ENCODE measurements at places on chromosomes 2 and 18.
A peak's percentile ranks its signal among the peaks of the same experiment; 100 is the strongest.

- no peak for DNase-seq
- H3K4me3 ChIP-seq: no peak overlapping the region
- H3K27ac ChIP-seq: no peak overlapping the region
- H3K36me3 ChIP-seq: no peaks in the 10 kb centered on the region
- H3K4me1 ChIP-seq: no peaks in the 10 kb centered on the region
- no peaks in the 10 kb centered on the region for H3K27me3 ChIP-seq
These were observed 97.2 kb upstream of the LPIN2 start for GRCh38 chr18:3110034-3110752.

- no peak overlapping the region for H3K4me3 ChIP-seq
These were observed 170.6 kb downstream of the TWIST2 start for GRCh38 chr2:239018271-239019182.

DNA sequence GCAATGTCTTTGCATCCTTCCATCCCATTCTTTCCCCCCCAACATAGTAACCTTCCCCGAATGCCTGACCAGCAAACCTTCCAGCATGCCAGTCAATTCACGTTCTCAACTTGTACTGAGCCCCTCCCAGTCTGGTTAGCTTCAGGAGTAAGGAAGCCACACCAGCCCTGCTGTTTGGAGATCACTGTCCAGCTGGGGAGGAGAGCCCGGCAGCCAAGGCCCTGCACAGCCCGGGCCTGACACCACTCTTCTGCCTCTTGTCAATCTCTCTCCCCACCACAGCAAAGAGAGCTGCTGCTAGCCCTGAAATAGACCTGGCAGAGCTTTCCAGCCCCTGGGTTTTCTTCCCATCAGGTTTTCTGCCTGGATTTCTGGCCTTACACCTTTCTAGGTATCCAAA is 185.8 kb upstream of the ID2 start:
- no peak for DNase-seq
- H3K27ac ChIP-seq: no peak overlapping the region
- peaks cover 18% of the 10 kb centered on the region for H3K4me1 ChIP-seq

- H3K4me1 ChIP-seq: no peaks in the 10 kb centered on the region
- no peak overlapping the region for H3K4me3 ChIP-seq
- peaks cover 5% of the 10 kb centered on the region for H3K27me3 ChIP-seq
- H3K36me3 ChIP-seq: no peaks in the 10 kb centered on the region
These were observed 159.2 kb downstream of the GALNT3 start for GRCh38 chr2:165634855-165635254.

DNA sequence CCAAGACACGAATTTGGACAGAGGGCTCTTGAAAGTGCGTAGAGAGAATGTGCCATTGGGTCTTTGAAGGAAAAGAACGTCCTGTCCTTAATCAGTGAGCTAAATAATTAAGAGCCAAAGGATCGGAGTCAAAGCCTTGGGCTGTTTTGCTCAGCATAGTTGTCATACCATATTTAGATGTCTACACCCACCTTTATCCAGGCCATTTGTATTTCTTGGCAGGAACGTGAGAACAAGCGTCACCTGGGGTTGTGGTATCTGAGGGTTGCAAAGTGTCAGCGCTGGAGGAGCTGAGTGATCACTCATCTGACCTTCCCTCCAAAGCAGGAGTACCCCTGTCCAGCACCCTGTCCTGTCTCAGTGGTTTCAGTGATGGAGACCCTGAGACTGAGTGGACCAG is 4.5 kb downstream of the LPIN1 start:
- no peaks in the 10 kb centered on the region for H3K27me3 ChIP-seq
- H3K4me3 ChIP-seq: peak overlapping the region; percentile 46
- DNase-seq: peak; percentile 74
- H3K36me3 ChIP-seq: peaks cover 9% of the 10 kb centered on the region
- peak overlapping the region; percentile 96 for H3K27ac ChIP-seq
- peaks cover 86% of the 10 kb centered on the region for H3K4me1 ChIP-seq

- H3K27me3 ChIP-seq: no peaks in the 10 kb centered on the region
- no peaks in the 10 kb centered on the region for H3K36me3 ChIP-seq
- no peaks in the 10 kb centered on the region for H3K4me1 ChIP-seq
- no peak for DNase-seq
- H3K4me3 ChIP-seq: no peak overlapping the region
- H3K27ac ChIP-seq: no peak overlapping the region
These were observed 416.4 kb upstream of the HNMT start for GRCh38 chr2:137547842-137548241.

GRCh38 chr2:207375207-207375875 is 154.4 kb upstream of the CREB1 start:
- H3K4me3 ChIP-seq: no peak overlapping the region
- no peaks in the 10 kb centered on the region for H3K4me1 ChIP-seq
- H3K27me3 ChIP-seq: no peaks in the 10 kb centered on the region
- peaks cover 10% of the 10 kb centered on the region for H3K36me3 ChIP-seq
- no peak for DNase-seq

DNA sequence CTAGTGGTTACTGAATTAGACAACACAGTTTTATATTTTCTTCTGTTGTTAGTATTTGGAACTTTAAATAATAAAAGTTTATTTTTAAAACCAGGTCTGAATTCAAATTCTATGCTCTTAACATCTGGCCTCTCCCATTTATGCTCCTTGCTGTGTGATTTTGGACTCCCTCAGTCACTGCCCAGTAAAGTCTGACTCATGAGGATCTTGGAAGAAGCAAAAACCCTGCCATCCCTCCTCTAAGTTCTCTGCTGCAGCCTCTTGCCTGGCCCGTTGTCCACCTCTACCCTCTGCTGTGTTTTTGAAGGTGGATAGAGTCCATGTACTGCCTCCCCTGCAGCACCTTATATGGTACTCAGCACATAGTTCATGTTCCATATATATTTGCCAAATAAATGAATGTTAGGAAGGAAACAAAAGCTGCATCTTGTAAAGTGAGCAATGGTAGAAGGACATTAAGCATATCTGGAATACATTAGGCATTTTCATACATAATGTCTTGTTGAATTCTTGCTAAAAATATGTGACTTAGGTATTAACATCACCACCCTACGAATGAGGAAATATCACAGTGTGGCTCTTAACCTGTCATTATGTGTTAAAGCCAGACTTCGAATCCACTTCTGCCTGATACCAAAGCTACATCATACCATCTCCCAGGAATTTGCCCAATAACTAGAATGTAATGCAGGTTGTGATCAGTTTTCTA is 62.1 kb downstream of the THNSL2 start:
- H3K4me1 ChIP-seq: no peaks in the 10 kb centered on the region
- H3K27me3 ChIP-seq: peaks cover 10% of the 10 kb centered on the region
- H3K36me3 ChIP-seq: no peaks in the 10 kb centered on the region

DNA sequence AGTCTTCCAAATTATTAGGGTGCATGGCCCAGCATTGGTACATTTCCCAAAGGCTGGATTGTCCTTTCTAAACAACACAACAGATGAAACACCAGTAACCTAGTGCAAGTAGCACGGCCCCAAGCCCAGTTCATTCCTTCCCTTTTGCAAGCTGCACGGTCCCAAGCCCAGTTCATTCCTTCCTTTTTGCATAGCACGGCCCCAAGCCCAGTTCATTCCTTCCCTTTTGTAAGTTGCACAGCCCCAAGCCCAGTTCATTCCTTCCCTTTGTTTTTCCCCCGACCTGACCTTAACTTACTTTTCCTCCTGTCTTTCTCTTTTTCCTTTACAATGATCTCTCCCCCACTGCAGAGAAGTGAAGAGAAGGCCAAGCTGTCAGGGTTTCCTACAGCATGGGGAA is 60.9 kb downstream of the C18orf63 start:
- H3K4me1 ChIP-seq: peaks cover 33% of the 10 kb centered on the region
- H3K27ac ChIP-seq: no peak overlapping the region
- no peaks in the 10 kb centered on the region for H3K36me3 ChIP-seq
- peaks cover 7% of the 10 kb centered on the region for H3K27me3 ChIP-seq
- H3K4me3 ChIP-seq: no peak overlapping the region

- H3K36me3 ChIP-seq: no peaks in the 10 kb centered on the region
- H3K27ac ChIP-seq: no peak overlapping the region
- H3K4me1 ChIP-seq: no peaks in the 10 kb centered on the region
These were observed 241.0 kb downstream of the ETAA1 start for GRCh38 chr2:67638146-67638545.

- no peak overlapping the region for H3K27ac ChIP-seq
- peaks cover 26% of the 10 kb centered on the region for H3K27me3 ChIP-seq
- H3K4me3 ChIP-seq: no peak overlapping the region
- DNase-seq: no peak
These were observed 33.1 kb upstream of the HDAC4 start for GRCh38 chr2:239433777-239434403.

DNA sequence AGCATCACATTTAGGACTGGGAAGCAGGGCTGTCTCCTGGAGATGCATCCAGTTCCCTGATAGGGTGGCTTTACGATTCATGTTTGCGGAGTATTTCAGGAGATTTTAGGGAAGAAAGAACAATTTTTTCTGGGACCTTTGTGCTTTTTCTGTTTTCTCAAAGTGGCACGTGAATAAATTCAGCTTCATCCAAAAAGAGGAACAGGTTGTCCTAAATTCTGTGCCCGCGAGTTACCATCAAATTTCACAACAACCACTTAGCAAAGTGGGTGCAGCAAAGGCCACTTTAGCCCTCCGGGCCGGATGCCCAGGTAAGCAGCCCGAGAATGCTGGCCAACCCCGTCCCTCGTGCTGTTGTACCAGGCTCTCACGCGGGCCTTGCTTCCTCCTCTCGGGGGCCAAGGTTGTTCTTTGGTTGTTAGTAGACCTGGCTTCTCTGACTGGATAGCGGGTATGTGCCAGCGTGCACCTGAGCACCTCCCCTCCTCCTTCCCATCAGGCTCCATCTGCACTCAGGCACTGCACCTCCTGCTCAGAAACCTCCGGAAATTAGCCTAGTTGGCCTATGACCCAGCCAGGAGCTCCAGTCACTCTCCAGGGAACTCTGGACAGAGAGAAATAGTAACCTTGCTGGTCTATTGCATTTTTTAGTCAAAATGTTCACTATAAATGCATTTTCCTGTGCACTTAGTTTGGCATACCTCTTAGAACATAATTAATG is 83.0 kb downstream of the CMPK2 start:
- no peak overlapping the region for H3K4me3 ChIP-seq
- H3K4me1 ChIP-seq: peaks cover 6% of the 10 kb centered on the region
- DNase-seq: no peak

- H3K36me3 ChIP-seq: no peaks in the 10 kb centered on the region
- no peaks in the 10 kb centered on the region for H3K4me1 ChIP-seq
- H3K27ac ChIP-seq: no peak overlapping the region
- H3K4me3 ChIP-seq: no peak overlapping the region
- DNase-seq: no peak
These were observed 601.0 kb downstream of the SLC4A3 start for GRCh38 chr2:220228310-220229006.

DNA sequence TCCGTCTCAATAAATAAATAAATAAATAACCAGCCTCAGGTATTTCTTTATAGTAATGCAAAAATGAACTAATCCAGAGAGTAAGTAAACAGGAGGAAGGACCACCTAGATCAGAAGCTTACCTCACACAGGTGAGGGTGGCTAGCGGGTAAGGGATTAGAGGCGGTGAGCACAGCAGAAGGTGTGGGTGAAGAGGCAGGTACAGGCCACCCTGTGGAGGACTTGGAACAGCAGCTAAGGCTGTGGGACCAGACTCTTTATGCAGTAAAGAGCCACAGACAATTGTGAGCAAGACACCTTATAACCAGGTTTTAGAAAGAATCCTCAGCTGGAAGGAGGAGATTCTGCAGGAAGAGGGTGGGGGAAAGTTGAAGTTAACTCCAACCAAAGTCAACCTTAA is 34.2 kb upstream of the TTR start:
- H3K4me3 ChIP-seq: no peak overlapping the region
- no peak for DNase-seq
- no peak overlapping the region for H3K27ac ChIP-seq

DNA sequence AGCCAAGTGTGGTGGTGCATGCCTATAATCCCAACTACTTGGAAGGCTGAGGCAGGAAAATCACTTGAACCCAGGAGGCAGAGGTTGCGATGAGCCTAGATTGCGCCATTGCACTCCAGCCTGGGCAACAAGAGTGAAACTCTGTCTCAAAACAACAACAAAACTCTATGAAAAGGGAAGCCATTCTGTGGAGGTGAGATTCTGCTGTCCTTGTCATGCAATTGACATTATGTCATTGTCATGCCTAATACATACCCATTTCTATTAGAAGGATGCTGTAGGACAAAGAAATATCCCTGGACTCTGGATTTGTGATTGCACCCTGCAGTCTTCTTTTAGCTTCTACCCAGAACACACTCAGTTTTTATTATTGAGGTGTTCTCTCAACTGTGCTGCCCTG is 8.6 kb downstream of the RASGRP3 start:
- no peak overlapping the region for H3K4me3 ChIP-seq
- peaks cover 44% of the 10 kb centered on the region for H3K4me1 ChIP-seq
- peaks cover 58% of the 10 kb centered on the region for H3K36me3 ChIP-seq
- no peak overlapping the region for H3K27ac ChIP-seq
- no peaks in the 10 kb centered on the region for H3K27me3 ChIP-seq
- DNase-seq: no peak

GRCh38 chr2:239323447-239323846 is 77.4 kb downstream of the HDAC4 start:
- DNase-seq: peak; percentile 31
- peak overlapping the region; percentile 95 for H3K27ac ChIP-seq
- H3K36me3 ChIP-seq: peaks cover 23% of the 10 kb centered on the region
- no peaks in the 10 kb centered on the region for H3K27me3 ChIP-seq
- H3K4me1 ChIP-seq: peaks cover 83% of the 10 kb centered on the region
- H3K4me3 ChIP-seq: no peak overlapping the region

DNA sequence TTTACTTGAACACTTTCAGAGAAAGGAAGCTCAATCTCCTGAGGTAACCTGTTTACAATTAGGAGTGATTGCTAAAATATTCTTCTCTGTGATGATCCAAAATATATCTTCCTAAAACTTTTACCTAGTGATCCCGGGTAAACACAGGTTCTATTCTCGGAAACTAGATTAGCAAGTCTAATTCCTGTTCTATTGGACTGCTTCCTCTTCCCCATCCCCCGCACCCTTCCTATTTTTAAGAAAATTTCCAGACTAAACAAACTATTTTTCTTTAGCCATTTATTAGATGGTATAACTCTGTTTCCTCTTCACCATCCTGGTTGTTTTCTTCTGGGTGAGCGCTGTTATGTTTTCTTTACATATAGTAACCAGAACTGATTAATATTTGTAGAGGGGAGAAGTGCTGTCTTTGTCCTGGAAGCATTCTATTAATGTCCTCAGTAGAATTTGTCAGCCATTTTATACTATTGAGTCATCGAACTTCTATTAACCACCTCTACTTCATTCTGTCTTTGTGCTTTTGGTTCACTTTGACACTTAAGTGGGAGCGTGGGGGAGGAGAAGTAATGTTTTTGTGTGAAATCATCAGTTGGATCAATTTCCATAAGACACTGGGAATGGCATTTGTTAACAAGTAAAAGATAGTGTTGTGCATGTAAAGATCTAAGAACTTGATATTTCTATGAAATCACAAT is 31.8 kb downstream of the CREB1 start:
- DNase-seq: no peak
- H3K4me3 ChIP-seq: no peak overlapping the region
- H3K27me3 ChIP-seq: no peaks in the 10 kb centered on the region
- H3K36me3 ChIP-seq: peaks cover 50% of the 10 kb centered on the region
- H3K27ac ChIP-seq: no peak overlapping the region

- H3K27ac ChIP-seq: no peak overlapping the region
- peaks cover 31% of the 10 kb centered on the region for H3K27me3 ChIP-seq
- H3K36me3 ChIP-seq: no peaks in the 10 kb centered on the region
- peaks cover 15% of the 10 kb centered on the region for H3K4me1 ChIP-seq
These were observed 22.6 kb upstream of the ID2 start for GRCh38 chr2:8659092-8659734.

- no peaks in the 10 kb centered on the region for H3K4me1 ChIP-seq
- no peaks in the 10 kb centered on the region for H3K27me3 ChIP-seq
- no peak overlapping the region for H3K4me3 ChIP-seq
These were observed 113.5 kb downstream of the RTN4 start for GRCh38 chr2:54936766-54937165.
